ENCODE measurements at places on chromosomes 5 and 9.

GRCh38 chr5:133925866-133926488 is 42.4 kb downstream of the C5orf15 start:
- DNase-seq, result no peak

DNA sequence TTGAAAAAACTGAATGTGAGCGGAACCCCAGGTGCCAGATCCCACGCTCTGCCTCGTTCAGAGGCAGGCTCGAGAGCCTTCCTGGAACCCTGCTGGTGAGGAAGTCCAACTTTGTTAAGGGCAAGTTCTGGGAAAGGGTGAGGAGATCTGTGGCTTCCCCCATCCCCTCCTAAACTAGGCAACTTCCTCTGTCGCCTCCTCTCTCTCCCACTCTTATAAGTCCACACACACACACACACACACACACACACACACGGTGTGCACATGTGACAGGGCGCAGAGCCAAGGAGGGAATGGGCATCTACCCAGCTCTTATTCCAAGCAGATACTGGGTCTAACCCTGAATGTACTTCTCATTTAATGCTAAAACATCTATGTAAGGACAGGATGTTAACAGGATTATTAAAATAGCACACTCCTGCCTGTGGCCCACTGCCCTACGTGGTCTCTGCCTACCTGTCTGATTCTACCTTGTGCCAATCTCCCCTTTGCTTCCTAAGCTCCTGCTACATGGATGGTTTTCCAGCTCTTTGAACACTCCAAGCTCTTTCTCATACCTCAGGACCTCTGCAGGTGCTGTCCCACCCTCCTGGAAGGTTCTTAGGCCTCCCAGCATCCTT is 72.4 kb upstream of the FBXW11 start:
- DNase-seq, result no peak

GRCh38 chr9:93827545-93828330 is 127.4 kb downstream of the BARX1 start:
- peak; percentile 44 for DNase-seq

GRCh38 chr9:105842023-105842644 is 147.8 kb downstream of the TMEM38B start:
- no peak for DNase-seq

- DNase-seq, result no peak
These were observed 3.5 kb upstream of the ZNF366 start for GRCh38 chr5:72510610-72511181.

DNA sequence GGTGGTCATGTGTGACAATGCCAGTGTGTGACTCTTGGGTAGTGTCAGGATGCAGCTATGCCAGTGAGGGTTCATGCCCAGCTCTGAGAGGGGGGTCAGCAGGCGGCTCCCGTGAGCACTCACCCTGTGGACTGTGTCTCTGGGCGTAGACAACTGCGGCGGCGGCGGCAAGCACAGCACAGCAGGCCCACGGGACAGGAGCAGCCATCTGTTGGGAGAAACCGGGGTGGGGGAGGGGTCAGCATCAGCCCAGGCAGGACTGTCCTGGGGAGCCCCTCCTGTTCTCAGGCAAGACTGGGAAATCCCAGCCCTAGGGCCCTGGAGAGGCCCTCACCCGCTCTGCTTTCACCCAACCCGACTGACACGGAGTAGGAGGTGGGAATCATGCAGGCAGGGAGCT is 20.8 kb downstream of the CNTFR start:
- no peak for DNase-seq

DNA sequence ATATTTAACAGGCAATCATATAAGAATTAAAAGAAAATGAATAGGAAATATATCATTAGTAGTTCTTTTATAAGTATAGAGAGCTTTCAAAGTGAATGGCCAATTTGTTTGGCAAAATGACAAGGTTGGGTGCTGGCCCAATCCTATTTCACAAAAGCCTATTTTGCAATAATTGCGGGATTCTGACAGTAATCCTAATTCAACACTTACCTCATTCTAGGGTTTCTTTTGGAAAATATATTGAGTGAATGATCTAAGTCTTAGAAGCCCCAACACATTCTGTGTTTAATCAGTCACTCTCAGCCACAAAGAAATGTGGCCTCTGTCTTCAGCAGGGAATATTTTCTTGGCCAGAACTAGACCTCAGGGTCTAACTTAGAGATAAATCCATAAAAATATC is 835.9 kb upstream of the ZNF608 start:
- DNase-seq, result no peak

GRCh38 chr9:78609450-78609849 is 312.5 kb downstream of the PSAT1 start:
- DNase-seq, result peak; percentile 33

DNA sequence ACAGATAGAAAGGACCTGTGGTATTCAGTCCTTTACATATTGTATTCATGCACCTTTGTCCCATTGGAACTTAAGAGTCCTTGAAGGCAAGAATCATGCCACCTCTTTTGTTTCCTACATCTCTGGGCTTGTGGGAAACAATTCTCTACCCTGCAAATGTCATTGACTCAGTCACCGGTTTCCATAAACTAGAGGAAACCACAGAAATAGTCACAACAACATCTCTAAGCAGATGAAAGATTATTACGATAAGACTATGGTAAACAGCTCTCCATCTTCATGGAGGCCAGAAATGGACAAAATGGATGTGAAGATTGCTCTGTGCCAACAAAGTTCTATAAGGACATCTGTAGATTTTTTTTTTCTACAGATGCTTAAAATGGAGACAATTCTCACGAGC is 165.5 kb downstream of the PIK3R1 start:
- no peak for DNase-seq

DNA sequence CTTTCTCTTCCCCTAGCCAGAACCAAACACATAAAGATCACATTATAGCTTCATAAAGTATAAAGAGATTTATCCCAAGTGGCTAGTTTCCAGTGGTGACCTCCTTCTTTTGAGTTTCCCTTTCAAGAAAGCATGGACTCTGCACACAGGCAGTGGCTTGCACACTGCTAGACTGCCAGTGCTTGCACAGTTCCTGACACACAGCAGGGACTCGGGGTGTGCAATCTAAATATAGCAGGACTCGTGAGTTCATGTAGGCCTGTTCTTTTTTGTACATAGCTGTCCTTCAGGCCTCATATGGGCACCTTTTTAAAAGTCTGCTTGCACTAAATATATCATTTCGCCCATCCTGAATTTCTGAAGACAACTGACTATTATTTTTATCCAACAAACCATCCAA is 308.6 kb downstream of the FBXL7 start:
- no peak for DNase-seq

GRCh38 chr9:29866556-29866955 is 2293.3 kb upstream of the C9orf72 start:
- no peak for DNase-seq

GRCh38 chr9:36922548-36922947 is 111.5 kb downstream of the PAX5 start:
- DNase-seq, result no peak

- no peak for DNase-seq
These were observed 6.0 kb downstream of the KIF2A start for GRCh38 chr5:62312036-62312435.

DNA sequence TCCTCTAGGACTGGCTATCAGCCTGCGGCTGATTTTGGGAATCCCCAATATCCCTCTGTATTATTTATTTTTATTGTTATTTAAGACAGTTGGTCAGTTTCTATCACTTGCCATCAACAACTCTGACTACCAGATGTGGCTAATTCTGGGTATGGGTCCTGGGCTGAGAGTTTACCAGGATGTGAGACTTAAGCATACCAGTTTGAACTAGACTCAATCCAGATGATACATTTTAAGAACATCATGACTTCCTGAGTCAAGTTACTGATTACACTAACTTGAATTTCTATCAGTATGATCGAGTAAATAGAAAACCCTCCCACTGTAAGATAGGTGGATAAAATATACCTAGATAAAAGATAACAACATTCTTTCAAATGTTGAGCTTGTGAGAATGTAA is 634.0 kb downstream of the MAT2B start:
- DNase-seq, result no peak

GRCh38 chr9:92752812-92753404 is 11.7 kb downstream of the BICD2 start:
- DNase-seq, result no peak

DNA sequence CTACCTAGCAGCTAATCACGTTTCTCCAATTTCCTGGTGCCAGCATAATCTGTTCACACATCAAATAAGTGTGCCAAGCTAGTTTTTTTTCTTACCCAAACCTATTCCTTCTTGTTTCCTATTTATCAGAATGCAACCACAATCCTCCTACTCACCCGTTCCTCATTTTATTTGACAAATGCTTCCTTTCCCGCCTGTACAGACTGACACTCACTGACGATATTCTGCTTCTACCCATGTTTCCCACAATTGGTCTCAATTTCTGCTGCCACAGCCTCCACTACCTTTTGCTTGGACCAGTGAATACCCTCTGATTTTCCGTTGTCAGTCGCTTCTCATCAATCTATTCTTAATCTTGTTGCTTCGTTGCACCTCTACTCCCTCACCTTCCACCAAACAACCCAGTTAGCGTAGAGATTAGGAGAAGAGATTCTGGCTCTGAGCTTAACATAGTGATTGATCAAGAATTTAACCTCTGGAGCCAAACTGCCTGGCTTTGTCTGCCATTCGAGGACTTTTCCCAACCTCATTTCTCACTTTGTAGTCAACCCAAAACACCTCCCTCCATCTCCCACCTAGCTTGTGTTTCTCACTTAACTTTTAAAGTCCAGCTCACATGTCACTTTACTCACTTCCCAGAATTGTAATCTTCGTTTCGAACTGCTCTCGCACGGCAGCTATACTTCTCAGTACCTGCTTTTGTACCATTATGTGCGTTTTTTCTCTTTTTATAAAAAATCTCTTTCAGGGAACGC is 729 bp upstream of the TMEM38B start:
- DNase-seq, result no peak

DNA sequence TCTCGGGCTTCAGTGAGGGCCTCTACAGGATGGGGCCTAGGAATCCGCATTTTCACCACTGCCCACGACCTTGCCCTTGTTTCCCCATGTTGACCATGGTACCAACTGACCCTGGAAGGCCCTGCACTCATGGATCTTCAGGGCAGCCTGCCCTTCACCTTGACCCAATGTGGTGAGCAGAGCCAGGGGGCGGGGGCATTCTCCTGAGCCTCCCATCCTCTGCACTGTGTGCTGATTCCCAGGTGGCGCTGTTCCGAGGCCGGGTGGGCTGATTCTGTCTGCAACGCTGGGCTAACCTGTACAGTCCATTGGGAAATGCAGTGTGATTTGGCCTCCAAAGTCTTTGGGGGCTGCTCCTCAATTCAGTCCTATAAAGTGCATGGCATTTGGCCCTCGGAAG is 68.7 kb downstream of the SHB start:
- no peak for DNase-seq

- no peak for DNase-seq
These were observed 14.7 kb downstream of the TLN1 start for GRCh38 chr9:35717132-35717870.

GRCh38 chr9:110971234-110971633 is 67.0 kb downstream of the LPAR1 start:
- no peak for DNase-seq

GRCh38 chr9:137078701-137079400 is 1.5 kb downstream of the UAP1L1 start:
- DNase-seq, result no peak

GRCh38 chr5:172830876-172831662 is 3.0 kb upstream of the ERGIC1 start:
- no peak for DNase-seq

DNA sequence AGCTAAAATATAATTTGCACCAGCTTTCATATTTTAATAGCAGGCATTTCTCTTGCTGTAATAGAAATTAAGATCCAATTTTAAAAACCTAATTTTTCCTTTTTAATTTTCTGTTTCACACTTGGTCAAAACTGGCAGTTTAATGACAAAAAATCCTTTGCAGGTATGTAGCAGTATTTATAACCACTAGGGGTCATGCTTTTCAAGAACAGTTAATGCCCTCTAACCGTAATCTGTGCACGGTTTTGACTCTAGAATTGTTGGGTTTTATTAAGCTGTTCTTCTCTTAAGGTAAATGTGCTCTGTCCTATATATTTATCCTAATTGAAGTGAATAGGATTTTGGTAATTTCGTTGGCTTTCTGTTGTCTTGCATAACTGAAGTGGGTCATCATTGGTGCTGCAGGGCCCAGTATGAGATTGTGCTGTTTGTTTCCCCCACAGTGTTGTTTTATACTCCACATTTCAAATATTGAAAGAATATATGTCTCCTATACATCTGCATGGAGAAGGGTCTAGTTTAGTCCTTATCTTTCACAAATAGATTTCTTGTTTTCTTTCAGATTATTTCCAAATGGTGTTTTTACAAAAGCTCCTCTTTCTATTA is 107.4 kb downstream of the SCAMP1 start:
- DNase-seq, result no peak

- DNase-seq, result no peak
These were observed 8.3 kb downstream of the ZDHHC11B start for GRCh38 chr5:775961-776861.

DNA sequence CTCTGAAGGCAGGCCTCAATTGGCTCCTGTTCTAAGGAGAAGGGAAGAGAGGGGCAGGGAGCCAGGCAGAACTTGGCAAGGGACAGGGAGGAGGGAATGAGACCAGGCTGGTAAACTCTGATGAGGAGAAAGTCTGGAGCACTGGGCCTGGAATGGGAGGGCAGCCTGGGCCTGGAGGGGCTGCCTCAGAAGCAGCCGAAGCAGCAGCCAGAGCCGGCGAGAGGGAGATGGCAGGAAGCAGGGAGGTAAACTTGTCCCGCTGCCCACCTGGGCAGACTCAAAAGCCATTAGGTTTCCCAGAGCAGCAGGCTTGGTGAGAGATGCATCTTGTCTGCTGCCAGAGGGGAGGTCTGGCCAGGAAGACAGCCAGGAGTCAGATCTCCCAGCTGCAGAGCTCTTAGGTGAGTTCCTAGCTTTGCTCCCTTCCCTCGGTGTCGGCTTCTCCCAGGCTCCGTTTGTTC is 37.0 kb upstream of the CRB2 start:
- DNase-seq, result no peak

DNA sequence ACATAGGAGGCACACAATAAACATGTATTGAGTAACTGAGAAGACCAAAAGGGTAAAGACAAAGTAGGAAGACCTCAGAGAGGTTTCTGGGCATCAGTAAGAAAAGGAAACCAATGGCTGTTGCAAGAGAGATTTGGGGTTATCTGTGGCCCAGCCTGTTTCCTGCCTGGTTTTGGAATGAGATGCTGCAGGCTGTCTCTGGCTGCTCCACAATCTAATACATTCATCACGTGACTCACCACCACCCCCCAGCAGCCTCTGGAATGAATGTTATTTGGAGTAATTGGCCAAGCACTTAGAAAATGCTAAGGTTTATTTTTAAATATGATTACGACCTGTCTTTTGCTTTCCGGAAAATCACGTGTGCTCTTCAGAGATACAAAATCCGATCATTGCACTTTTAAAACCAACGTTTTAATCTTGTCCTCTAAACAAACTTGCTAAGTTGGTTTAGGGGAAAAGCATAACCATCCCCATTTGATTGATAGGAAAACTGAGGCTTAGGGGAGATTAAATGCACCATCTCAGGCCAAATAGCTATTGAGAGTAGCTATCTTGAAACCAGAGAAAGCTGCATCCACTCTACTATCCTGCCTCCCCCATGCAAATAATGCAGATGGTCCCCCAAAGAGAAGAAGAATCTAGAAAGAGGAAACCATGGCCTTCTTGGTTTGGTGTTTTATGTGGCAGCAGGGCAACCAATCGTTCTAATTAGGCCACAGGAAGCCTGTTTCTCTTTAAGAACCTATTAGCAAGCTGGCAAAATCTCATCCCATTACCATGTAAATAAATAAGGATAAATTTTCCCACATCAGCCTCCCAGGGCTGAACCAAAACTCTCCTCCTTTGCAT is 151.8 kb upstream of the ADRA1B start:
- no peak for DNase-seq
